Stimulated activated CD4-positive, alpha-beta T cell treated with anti-CD3 and anti-CD28 coated beads, TNF-alpha, amount 100 ng/mL, for 48 hours (primary cell): ENCODE measurements at places on chromosomes 16 and 17.

DNA sequence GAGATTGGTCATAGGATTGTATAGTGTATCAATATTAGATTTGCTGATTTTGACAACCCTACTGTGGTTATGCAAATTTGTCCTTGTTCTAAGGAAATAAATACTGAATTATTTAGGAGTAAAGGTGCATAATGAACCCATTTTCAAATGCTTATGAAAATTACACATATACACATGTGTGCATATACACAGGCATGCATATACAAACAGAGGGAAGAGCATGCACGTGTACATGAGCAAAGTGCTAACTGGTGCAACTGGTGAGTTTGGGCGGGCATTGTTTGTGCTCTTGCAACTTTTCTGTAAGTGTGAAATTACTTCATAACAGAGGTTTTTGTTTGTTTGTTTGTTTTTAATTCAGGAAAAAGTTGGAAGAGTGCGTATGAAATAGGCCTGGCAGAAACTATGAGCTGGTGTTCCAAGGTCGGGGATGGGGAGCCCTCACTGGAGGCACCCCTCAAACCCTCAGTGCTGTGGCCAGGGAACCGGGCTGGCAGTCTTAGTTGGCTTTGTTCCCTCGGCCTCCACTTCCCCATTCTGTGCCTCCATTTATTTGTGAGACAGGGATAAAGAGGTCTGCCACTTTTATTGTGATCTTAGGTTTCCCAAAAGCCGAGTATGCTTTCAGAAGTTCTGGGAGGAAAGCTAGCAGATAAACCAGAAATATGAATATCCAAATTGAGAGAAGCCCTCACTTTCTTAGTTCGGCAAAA lies 5.8 kb downstream of the DEXI start:
- DNase-seq, result no peak

DNA sequence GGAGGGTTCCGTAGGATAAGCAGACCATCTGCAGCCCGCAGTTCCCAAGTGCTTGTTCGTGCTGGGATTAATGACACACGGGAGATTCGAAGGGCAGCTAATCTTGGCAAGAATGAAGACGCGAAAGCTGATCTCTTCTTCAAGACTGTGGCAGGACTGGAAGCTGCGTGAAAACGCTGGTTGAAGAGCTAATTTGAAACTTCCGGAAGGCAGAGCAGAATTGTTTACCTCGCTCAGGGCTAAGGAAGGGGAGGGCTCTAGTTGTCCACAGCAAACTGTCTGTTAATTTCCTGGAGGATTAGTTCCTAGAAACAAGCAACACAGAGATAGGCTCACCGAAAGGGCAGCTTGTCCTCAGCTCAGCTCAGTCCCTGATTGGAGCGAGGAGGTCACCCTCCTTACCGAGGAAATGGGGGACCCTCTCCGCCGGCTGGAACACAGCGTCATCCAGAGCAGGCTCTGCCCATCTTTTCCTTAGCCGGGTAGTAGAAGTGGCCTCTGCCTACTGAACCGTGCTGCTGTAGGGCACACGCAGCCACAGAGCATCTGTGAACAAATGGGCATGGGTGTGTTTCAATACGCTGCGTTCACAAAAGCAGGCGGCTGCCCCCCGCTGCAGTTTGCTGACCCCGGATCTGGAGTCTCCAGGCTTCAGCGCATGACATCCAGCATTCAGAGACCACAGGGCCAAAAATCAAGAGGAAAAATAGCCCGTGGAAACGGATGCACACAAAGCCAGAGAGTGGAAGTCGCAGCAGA lies 16.7 kb upstream of the BAIAP2 start:
- DNase-seq, result no peak

DNA sequence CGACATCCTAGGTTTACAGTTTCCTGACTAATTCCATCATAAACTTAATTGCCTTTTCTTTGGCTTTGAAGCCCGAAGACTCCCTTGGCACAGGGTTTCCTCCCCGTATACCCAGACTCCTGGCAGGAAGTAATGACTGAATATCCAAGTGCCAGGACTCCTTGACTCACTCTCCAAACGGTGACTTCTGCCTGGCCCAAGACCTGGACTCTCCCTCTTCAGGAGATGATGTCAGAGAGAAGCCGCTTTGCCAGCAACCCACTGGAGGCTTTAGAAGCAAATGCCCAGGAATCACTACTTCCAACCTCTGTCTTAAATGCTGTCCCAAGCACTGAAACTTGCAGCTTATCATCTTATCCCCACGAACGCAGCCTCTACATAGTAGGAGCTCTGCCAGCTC lies 146.5 kb downstream of the RGS9 start:
- no peak for DNase-seq

DNA sequence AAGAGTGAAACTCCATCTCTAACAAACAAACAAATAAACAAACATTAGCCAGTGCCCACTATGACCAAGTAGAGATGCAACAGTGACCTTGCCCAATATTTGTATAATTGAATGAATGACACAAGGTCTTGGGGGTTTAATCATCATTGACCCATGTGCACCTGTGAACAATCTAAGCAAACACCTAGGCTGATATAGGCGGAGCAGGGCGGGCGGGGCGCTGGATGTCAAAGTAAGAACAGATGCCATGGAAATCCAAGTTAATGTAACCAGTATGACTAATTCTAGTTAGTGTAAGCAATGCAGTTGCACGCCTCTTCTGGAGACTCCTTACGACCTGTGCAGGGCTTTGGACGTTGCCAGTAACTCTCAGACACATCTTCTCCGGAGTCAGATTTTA lies 17.6 kb downstream of the RCVRN start:
- DNase-seq, result no peak

DNA sequence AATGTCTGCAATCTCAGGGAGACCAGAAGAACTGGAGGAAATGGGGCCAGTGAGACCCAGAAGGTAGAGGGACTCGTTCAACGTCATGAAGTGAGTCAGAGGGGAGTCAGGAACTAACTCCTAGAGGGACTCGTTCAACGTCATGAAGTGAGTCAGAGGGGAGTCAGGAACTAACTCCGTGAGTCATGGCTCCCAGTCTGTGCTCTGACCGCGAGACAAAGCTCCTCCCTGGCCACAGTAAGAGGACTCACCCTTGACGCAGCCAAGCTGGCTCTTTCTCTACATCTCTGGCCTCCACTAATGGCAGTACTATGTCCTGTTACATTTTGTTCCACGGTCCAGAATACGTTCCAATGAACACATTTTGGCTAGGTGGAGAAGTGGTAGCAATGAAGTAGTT lies 902.5 kb downstream of the KCNJ2 start:
- no peak for DNase-seq

DNA sequence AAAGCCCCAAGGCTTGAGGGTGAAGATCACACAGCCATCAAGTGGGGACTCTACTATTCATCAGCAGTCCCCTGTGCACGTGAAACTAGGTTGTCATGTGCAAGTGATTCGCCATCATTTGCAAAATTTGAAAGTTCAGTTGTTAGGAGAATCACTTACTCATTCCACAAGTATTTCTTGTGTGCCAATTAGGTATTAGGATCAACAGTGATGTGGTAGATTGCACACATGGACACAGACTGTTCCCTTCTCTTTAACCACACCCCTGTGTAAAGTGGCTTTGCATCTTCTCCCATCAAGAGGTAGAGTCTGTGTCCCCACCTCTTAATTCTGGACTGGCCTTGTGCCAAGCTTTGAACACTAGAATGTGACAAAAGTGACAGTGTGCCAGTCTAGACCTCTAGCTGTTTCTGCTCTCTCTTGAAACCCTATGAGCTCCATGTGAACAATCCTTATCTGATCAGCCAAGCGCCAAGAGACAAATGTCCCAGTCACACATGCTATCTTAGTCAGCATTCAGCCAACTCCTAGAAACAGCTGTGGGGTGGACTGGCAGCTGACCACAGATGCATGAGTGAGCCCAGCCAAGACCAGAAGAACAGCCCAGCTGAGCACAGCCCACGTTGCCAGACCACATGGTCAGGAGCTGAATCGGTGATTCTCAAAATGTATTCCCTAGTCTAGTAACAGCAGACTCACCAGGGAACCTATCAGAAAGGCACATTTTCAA lies 31.5 kb upstream of the SHISA9 start:
- DNase-seq, result no peak

- no peak for DNase-seq
Observed at GRCh38 chr17:5580969-5581368, 3.3 kb downstream of the NLRP1 start.

- no peak for DNase-seq
Observed at GRCh38 chr16:22670044-22670536, 143.9 kb upstream of the HS3ST2 start.

DNA sequence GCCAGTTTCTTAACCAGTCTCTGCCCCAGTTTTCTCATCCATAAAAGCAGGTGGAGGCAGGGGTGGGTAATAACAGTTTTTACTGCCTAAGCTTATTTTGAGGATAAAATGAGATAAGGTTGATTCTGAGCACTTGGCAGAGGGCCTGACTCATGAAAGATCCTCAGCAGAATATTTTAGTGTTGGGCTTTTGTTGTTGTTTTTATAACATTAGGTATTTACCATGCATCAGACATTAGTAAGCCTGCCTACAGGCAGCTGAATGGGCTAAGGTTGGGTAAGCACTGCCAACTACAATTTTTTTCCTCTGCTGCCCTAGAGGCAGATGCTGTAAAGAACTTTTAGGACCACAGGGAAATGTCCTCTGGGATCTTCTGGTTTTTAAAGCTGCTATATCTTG lies 43.1 kb downstream of the SCNN1G start:
- DNase-seq, result no peak

GRCh38 chr17:27846042-27846655 lies 45.8 kb upstream of the NOS2 start:
- no peak for DNase-seq

- no peak for DNase-seq
Observed at GRCh38 chr16:16027728-16028310, 78.4 kb downstream of the ABCC1 start.

- DNase-seq, result no peak
Observed at GRCh38 chr16:80161799-80162739, 378.7 kb upstream of the DYNLRB2 start.

DNA sequence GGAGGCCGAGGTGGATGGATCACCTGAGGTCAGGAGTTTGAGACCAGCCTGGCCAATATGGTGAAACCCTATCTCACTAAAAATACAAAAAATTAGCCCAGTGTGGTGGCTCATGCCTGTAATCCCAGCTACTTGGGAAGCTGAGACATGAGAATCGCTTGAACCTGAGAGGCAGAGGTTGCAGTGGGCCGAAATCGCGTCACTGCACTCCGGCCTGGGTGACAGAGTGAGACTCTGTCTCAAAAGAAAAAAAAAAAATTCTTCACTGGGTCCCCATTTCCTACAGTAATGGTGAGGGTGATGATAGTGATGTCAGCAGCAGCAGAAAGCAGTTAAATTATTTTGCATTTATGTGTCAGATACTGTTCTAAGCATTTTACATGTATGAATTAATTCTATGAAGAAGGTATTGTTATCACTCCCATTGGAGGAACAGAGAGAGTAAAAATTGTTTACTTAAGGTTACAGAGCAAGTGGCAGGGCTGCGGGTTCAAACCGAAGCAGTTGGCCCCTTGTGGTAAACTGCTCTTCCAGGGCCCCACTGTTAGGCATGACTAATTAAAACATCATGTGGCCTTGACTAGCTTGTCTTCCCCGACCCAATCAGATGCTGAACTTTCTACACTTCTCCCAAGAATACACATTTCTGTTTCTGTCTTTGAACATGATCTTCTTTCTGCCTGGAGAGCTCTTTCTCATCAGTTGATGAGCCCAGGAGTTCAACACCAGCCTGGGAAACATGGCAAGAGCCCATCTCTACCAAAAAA lies 45.8 kb downstream of the STAT3 start:
- DNase-seq, result no peak

DNA sequence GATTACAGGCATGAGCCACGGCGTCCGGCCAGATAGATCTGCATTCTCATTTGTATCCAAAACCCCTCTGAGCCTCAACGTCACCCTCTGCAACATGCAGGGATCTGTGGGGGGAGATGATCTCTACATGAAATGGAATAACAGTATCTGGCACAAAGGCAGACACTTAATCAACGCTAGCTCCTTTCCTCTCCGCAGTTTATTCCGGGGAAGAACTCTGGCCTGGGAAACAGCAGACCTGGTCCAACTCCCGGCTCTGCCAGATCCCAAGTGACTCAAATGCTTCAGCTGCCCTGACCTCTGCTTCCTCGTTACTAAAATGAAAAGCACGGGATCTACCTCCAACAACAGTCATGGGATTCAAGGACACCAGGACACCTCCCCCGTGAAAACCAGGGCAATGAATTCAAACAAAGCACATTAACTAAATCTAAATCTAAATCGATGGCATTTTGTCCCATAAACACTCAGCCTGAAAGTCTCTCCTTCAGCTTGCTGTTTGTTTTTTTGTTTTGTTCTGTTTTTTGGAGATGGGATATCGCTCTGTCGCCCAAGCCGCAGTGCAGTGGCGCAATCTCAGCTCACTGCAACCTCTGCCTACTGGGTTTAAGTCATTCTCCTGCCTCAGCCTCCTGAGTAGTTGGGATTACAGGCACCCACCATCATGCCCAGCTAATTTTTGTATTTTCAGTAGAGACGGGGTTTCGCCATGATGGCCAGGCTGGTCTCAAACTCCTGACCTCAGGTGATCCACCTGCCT lies 78.2 kb downstream of the NXN start:
- no peak for DNase-seq

DNA sequence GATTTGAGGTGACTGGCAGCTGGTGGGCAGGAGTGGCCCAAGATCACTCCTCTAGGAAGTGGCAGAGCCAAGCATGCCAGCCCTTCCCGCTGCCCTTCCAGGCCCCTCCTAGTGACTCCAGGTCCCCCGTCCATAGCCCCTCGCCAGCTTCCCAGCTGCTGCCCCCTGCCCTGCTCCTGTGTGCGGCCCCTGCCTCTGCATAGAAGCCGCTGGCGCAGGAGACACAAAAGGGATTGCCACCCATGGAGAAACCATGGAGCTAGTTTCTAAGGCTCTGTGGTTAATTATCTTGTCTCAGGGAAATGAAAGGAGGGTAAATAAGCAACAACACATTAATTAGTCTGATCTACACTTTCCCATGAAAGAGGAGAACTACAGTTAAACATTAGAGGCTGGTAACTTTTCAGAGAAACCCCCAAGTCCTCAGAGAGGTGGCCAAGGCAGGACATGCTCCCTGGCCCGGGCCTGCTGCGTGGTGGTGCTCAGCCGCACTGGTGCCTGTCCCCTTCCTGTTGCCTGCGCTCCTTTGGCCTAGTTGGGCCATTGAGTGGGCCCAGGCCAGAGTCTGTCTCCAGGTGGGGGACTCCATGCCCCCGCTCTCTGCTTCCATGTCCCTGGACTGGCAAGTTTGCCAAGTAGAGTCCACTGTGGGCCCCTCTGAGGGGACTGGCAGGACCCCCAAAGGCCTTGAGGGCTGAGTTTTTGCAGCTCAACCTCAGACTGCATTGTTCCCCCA lies 65.2 kb downstream of the PRMT7 start:
- DNase-seq, result no peak

DNA sequence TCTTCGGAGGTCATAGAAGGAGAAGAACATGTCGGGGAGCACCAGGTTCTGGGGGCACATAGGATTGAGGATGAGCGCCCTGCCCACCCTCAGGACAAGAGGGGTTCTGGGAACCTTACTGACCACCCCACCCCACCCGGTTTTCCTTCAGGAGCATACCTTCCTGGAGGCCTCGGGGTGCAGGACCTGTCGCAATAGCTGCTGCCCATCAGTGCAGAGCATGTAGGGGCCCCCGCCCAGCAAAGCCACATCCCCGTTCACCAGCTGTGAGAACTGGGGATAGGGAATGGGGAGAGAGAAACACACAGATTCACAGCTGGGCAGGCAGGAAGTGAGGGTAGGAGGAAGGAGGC lies 2.1 kb downstream of the ESRP2 start:
- no peak for DNase-seq
